ENCODE measurements at places on chromosomes 12 and 14.

GRCh38 chr14:77063571-77064171 lies 34.4 kb upstream of the CIPC start:
- no peak for DNase-seq

DNA sequence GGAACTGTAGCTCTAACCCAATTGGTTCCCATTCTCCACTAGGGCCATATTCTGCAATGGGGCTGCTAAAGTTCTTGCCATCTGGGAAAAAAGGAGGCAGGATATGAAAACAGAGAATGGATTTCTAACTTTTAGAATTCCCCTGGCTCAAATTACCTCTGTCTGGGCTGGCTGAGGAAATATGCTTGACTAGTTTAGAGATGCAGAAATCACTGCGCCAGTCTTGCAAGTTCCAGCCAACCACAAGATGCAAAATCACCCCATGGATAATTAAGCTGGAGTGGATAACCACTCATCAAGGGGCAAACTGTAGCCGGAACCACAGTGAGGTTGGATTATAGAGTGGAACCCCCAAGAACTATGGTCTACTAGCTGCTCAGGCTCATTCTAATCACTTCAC lies 126.3 kb downstream of the RALGAPA1 start:
- DNase-seq = no peak

GRCh38 chr14:89654998-89655397 lies 238.0 kb upstream of the FOXN3 start:
- DNase-seq = no peak

- no peak for DNase-seq
Observed at GRCh38 chr12:15520844-15521243, 198.5 kb downstream of the PTPRO start.

DNA sequence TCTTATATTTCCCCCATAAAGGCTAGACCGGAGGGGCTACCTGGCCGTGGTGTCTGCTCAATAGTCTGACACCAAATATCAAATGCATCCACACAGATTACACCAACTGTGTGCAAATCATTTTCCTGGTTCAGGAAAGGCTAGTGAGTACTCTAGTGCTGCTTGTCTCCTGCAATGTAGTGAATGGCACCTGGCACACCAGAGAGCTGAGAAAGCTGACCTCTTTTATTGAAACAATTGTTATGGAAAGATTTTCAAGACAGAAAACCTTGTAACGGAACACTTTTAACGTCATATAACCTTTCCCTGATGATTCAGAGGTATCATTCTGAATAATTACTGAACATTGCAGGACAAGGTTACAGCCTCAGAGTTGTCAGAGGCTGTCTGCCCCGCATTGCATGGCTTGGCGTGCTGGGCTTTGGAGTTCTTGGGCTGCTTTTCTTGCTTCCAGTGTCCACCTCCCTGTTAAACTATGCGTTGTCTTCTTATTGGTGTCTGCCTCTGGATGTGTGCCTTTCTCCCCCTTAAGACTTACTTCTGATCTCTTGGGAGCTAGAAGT lies 40.7 kb upstream of the HDAC7 start:
- DNase-seq = no peak

DNA sequence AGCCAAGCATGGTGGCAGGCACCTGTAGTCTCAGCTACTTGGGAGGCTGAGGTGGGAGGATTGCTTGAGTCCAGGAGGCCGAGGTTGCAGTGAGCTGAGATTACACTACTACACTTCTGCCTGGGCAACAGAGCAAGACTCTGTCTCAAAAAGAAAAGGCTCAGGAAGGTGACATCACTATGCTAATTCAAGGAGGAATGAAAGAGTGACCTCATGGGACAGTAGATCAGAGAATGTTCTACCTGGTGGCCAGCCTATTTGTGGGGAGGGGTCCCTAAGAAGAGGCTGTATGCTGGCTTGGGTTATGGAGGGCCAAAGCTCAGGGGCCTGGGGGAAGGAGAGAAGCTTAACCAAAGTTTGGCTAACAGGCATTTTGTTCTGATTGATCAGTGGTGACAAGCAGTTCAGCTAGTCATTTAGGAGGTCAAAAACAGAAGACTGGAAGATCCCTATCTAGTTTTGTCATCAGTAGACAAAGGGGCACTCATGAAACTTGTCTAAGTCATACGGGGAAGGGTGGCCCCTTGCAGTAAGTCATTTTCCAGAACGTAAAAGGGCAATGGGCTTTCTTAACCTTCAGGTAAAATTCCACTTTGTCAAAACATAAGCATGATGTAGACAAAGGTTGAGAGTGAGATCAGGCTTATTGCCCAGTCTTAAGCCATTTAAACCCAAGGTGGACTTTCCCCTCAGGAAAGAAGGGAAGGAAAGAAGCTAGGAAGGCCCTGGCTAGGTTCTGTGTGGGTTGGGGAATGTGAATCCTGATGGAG lies 60.8 kb upstream of the EEA1 start:
- no peak for DNase-seq

DNA sequence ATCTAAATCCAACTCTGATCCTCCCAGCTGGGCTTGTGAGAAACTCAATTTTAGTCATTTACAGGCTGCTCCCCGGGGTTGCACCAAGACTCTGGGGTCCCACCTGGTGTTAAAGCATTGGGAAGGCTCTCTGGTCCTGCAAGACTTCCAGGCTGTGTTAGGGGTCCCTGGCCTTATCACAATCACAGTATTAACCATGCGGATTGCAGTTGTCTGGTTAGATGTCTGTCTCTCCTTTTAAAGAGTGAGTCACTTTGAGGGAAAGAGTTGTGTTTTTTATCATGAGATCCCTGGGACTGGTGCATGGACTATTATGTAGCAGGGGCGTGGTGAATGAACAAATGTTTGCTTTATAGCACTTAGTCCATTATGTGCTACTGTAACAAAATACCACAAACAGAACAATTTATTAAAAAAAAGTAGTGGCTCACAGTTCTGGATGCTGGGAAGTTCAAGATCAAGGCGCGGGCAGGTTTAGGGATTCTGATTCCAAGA lies 531.4 kb downstream of the FUT8 start:
- DNase-seq = no peak

- no peak for DNase-seq
Observed at GRCh38 chr12:43973385-43973784, 137.5 kb downstream of the TMEM117 start.

GRCh38 chr12:95484524-95484923 lies 10.6 kb downstream of the METAP2 start:
- DNase-seq = no peak

DNA sequence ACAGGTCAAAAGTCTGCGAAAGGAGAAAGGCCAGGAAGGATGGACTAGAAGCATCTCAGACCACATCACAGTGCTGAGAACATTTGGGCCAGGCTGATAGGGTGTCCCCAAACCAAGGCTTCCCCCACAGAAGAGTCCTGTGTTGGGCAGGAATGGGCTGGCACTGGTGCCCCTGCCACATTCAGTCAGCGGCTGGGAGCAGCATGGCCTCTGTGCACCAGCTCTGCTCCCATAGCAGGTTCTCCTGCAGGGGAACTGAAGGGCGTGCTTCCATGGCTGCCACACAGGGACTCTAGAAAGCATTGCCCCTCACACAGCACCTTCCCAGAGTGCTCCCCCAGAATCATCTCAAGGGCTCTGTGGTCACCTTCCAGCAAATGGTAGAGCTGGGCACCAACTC lies 17.5 kb downstream of the EVL start:
- DNase-seq = no peak

GRCh38 chr14:63671987-63672386 lies 30.3 kb upstream of the WDR89 start:
- DNase-seq = no peak

DNA sequence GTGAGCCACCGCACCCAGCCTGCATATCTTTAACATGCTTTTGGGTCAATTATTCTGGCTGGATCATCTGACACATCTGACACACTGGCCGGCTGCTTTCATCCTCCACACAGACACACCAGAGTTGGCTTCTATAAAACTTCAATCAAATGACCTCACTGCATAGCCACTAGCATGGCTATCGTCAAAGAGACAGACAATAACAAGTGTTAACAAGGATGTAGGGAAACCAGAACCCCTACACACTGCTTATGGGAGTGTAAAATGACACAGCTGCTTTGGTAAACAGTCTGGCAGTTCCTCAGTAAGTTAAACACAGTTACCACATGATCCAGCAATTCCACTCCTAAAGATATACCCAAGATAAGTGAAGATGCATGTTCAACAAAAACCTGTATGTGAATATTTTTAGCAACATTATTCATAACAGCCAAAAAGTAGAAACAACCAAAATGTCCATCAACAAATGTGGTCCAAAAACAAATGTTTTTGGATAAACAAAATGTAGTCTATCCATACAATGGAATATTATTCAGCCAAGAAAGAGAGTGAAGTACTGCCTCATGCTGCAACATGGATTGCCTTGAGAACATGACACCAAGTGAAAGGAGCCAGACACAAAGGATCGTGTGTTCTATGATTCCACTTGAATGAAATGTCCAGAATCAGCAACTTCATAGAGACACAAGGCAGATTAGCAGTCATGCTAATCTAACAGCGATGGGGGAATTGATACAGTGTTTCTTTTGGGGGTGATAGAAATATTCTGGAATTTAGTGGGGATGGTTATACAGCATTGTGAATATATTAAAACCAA lies 10.1 kb downstream of the KDM2B start:
- DNase-seq = no peak

GRCh38 chr14:101546706-101547105 lies 14.6 kb upstream of the DIO3 start:
- no peak for DNase-seq

GRCh38 chr12:4496145-4496838 lies 42.4 kb upstream of the RAD51AP1 start:
- DNase-seq = no peak

- DNase-seq = no peak
Observed at GRCh38 chr14:100440207-100440631, 117.1 kb downstream of the SLC25A47 start.

- no peak for DNase-seq
Observed at GRCh38 chr14:65198346-65198745, 96.0 kb upstream of the MAX start.

DNA sequence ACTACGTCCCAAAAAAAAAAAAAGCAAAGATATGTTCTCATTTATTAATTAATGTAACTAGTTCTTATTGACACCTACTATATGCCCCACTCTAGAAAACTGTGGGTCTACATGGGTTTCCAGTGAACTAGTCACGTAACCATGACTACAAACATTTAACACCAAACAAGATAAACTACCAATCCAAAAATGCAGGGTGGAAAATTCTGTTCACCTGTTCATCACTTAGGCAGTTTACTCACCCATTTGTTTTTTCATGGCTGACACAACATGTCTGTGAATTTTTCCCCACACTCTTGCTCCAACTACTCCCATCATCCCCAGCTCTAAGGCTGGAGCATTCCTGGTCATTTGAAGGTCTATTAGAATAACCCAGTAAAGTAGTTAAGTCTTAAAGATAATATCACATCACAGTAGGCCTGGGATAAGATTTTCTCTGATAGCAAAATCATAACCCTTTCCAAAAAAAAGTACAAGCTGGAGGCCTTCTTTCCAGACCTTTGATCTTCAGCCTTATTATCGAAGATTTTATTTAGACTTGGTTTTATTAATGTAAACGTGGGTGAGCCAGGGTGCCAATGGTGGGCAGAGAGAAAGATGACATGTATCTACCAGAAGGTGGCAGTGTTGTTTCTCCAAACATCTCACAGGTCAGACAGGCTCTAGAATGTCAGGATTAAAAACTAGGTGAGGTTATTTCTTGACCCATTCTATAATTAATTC lies 61.6 kb upstream of the DAAM1 start:
- peak; percentile 61 for DNase-seq

GRCh38 chr12:131894981-131895639 lies 688 bp downstream of the ULK1 start:
- no peak for DNase-seq

GRCh38 chr12:101803978-101804377 lies 26.8 kb downstream of the GNPTAB start:
- no peak for DNase-seq

- no peak for DNase-seq
Observed at GRCh38 chr12:98073610-98074009, 441.8 kb upstream of the TMPO start.

- no peak for DNase-seq
Observed at GRCh38 chr12:100213016-100213891, 12.6 kb downstream of the ACTR6 start.

DNA sequence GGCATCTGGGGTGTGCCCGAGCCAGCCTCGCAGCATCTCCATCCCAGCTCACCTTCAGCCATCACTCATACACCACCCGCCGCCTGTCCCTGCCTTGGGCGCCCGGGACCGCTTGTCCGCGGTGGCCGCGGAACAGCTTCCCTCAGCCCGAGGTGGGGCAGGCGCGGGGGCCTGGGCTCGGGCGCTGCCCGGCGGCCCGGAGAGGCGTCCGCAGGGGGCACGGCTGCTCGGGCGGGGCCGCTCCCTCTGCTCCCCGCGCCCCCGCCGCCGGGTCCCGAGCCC lies 430 bp downstream of the SLC41A2 start:
- no peak for DNase-seq

GRCh38 chr14:106207316-106207715 lies 680.9 kb downstream of the TMEM121 start:
- no peak for DNase-seq

DNA sequence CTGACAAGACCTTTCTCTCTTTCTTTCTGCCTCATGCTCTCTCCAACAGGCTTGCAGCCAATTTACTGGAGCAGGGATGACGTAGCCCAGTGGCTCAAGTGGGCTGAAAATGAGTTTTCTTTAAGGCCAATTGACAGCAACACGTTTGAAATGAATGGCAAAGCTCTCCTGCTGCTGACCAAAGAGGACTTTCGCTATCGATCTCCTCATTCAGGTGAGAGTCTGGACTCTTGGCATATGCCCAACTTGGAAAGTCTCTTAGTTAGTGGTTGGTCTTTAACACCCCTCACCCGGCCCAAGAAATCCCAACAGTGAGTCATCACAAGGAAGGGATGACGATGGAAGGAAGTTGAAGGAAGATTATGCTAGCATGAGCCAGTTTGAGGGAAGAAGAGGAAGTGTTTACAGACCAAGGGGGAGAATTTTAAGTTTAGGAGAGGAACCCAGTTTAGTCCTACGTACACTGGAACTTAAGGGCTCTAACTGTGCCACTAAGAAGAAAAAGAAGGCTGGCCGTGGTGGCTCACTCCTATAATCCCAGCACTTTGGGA lies 189.7 kb downstream of the ETV6 start:
- no peak for DNase-seq

DNA sequence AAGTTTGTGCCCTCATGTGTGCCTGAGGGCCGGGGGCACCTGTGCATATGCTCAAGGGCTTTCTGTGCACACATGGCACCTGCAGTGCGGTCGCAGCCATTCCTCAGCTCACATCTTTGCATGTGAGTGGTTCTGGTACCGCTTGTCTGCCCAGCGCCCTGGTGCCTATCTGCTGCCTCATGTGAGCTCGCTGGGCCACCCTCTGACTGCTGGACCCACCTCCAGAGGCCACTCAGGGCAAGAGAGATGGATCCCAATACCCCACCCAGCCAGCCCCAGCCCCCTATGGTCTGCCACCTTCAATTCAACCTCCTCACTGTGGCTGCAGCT lies 5.4 kb upstream of the AMN start:
- DNase-seq = no peak

DNA sequence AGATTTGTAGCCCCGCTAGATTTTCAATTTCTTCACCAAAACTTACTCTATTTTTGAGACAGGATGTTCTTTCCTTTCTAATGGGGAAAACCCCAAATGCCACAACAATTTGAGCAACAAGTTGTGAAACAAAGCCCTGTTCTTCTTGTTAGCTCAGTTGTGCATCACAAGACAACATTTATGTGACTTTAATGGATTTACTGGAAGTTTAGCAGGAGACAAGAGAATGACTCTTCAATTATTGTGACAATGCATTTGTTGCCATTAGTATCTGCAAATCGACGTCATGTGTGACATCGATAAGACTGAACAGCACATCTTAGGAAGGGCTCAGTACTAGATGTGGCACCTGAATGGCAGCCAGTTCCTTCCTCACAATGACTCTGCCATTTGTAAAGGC lies 1028.9 kb upstream of the TMEM132C start:
- DNase-seq = no peak

GRCh38 chr14:91464615-91465205 lies 45.4 kb downstream of the PPP4R3A start:
- DNase-seq = no peak

All from HCT116 (cell line).